ENCODE measurements at places on chromosomes 13 and 19.
A peak's percentile ranks its signal among the peaks of the same experiment; 100 is the strongest.

DNA sequence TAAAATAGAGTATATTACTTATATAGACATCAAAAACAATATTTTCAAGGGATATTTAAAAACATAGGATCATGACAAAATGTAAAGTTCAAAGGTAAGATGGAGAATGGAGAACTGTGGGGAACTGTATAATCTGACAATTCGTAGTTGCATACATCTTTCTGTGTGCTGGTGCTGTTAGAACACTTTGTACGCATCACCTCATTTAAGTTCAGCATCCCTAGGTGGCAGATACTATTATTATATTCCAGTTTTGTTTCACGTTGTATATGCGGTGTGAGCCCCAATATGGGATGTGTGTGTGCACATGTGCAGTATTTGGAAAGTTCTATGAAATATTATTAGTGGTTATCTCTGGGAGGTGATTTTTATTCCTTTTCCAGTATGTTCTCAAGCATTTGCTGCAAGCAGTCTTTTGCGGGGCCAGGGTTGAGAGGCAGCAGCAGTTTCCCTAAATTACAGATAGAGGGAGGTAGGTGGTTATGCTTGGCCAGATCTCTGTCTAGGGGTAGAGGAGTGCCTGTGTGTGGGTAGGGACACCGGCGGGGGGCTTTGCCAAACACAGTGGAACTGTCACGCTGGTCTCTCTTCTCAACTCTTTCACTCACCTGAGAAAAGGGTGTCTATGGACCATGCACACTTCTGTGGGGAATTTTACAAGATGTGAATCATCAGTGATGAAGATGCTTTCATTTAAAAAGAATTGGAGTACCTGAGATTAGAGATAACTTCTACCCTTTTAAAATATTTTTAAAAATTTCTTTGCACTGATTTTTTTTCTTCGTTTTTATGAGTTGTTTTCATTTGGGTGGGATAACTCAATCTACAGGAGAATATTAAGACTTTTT lies 55.6 kb upstream of the ALOX5AP start:
- DNase-seq: peak; percentile 45

- no peak for DNase-seq
These were observed 19.7 kb downstream of the KLHL26 start for GRCh38 chr19:18656337-18657086.

DNA sequence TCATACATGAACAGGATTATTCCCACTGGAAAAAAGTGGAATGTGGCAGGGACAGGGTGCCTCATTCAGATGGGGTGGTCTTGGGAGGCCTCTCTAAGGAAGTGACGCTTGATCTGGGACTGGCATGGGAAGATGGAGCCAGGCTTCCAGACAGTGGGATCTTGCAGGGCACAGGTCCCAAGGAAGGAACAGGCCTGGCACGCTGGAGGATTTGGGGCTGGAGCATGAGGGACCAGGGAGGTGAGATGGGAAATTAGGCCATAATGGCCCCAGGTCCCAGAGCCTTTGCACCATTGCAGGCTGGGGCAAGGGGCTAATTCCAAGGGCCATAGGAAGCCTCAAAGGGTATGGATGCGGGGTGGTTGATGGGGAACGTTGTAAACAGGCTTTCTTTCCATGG lies 9.2 kb downstream of the ZNF536 start:
- no peak for DNase-seq

DNA sequence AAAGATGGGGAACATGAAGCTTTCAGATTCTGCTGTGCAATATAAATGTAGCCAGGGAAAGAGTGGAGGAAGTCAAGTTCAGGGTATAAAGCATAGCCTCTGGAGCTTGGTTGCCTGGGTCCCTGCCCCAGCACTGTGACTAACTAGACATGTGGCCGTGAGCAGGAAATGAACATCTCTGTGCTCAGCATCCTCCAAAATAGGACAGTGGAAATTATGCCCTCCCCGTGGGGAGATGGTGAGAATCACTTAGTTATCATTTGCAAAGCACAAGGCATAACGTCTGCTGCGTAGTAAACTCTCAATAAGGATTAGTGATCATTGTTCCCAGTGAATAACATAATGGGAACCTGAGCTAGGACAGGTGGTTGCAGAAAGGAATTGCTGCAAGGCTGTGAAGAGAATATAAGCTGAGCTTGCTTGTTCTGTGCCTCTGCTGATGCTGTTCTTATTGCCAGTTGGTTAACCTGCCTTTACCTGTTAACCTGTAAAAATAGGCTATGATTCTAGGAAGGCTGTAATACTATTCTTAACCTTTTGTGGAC lies 441.0 kb downstream of the COG6 start:
- DNase-seq: peak; percentile 28

DNA sequence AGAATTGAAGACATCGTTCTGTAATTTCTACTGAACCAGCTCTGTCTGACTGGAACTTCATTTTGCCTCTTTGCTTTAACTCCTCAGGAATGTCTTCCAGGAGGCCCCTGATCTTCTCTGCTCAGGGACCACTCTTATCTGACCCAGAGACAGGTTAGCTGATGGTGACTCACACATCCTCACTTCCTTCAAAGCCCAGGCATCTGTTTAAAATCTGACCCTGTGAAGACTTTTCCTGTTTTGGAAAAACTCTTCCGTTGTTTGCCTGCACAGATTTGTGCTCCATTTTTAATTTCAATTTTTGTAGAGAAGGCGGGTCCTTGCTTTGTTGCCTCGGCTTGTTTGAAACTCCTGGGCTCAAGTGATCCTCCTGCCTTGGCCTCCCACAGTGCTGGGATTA lies 1.6 kb downstream of the ARL11 start:
- no peak for DNase-seq

DNA sequence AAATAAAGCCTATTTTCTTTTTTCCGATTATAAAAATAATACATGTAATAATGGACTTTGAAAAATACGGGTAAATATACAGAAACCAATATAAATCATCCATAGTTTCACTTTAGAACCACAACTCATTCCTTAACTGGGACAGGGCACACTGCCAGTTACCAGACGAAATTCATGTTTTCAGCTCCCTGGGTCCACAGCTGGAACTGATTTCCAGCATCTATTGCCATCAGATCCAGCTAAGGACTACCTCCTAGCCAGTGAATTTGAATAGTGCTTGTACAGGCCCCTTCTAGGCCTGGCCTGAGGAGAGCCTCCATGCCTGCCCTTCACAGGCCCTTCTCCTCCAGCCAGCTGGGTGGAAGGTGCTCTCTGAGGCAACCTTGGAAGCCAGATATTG lies 30.0 kb upstream of the ATP12A start:
- DNase-seq: no peak

DNA sequence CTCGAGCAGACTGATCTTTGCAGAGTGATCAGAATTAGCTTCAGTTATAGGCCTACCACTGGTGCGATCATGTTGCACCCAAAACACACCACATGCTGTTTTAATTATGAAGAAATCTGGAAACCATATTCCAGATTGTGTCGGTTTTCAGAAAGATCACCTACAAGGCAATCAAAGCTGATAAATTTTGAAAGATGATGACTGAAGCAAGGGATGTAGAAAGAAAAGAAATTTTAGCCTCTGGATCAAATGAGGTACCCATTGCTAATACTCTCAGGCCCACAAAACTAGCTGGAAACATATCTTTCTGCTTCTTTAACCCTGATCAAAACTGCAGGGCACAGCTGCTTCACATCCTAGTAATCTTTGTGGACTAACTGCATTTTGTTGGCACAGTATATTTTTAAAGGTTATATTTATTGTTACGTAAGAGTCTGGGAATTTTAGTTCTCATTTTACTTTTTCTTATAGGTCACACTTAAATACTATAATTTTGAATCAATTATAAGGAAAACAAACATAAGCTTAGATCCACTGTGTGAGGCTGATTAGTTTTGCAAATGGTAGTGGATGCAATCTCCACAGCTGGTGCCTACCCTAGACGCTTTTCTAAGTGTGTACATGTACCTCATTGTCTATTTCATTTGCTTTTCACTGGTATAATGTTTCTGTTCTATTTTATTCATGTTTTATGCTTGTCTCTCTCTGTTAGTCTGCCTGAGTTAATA lies 150.9 kb downstream of the RGCC start:
- DNase-seq: no peak

DNA sequence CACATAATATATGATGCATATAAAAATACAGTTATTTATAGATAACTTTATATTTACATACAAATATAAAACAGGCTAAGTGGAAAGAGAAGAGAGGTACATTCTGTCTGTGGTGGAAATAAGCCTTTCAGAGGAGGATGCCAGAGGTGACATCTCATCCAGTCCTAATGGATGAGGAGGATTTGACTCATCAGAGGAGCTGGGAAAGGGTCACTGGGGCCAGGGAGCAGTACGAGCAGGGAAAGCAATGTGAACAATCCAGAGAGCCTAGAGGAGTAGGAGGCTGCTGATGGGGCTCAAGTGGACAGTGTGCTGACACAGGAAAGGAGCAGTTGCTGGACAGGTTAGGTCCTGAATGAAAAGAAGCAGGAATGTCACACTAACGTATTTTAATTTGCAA lies 18.6 kb downstream of the NALCN start:
- no peak for DNase-seq

- DNase-seq: peak; percentile 40
These were observed 15.3 kb downstream of the CDX2 start for GRCh38 chr13:27953676-27954405.

DNA sequence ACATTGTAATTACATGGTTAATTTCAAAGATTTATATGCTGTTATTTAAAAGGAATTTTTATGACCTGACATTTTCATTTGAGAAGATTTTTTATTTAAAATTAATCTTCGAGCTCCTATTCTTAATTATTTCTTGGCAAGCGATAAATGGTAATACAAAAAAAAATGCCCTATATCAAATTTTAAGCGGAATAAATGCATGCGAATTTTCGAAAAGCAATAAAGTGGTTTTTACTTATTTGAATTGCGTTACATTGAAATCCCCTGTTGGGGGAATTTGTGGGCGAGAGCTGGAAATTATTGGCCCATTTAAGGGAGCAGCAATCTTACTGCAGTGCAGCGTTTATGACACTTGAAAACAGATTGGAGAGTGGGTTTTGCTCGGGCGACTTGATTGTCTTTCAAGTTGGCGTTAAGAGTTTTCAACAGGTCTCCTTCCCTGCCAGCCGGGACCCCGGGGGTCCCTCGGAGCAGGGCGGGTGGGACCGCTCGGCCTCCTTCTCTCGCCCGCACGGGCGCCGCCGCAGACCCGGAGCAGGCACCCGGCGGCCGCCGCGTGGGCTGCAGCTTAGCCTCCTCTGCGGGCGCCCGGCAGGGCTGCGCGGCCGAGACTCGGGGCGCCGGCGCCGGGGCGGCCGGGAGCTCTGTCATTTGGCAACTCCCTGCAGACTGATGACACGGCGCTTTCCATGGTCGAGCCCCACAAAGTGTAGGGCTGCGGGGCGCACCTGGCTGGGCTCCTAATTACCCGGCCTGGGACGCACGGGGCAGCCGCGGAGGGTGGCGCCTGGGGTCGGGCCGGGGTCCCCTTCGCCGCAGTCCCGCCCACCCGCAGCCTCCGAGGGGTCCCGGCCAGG lies 255.1 kb upstream of the SOX21 start:
- no peak for DNase-seq

DNA sequence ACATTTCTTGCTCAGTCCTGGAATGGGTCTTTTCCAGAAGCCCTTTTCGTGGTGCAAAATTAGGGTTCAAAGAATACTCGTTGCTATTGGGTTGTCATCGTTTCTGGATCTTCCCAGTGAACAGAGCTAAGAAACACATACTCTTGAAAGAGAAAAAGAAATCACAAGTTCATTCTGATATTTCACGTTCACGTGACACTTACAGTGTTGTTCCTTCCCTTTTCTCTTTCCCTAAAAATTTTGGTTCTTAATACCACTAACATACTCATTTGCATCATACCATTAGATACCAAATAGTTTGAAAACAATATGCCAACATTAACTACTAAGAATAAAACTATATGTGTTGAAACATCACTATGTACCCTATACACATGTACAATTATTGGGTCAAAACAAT lies 13.4 kb upstream of the GTF2F1 start:
- no peak for DNase-seq

- no peak for DNase-seq
These were observed 624.6 kb downstream of the GPC6 start for GRCh38 chr13:93851236-93851635.

- DNase-seq: no peak
These were observed 73.2 kb downstream of the DIAPH3 start for GRCh38 chr13:60090574-60090973.

DNA sequence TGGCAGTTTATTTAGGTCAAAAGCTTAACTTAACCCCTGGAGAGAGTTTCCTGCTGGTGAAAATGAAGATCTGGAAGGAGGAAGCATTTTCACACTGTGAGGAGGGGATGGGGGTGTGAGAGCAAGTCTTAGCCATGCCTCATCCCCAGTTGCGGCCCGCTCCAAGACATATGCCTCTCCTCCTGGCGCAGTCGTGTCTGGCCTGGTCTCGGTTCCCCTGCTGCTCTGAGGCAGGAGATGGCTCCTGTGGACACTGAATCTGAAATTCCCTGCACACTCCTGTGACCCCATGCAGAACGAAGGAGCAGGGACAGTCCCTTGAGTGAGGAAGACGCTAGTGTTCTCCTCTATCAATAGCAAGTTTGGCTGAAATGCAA lies 360 bp upstream of the ZNF69 start:
- DNase-seq: no peak

DNA sequence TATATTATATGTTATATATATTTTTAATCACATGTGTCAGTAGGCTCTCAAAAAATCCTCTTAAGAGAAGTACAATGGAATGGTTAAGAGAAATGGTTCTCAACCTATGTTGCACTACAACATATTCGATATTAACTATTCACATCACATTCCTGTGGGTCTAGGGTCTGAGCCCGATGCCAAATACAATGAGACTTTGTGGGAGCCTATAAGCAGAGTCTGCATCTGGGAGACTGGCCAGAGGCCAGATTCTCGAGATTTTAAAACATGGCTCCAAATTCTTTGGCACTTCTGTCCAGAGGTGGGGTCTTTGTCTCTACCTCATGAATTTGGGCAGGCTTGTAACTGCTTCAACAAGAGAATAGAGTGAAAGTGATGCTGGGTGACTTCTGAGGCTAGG lies 79.4 kb upstream of the NBEA start:
- no peak for DNase-seq

DNA sequence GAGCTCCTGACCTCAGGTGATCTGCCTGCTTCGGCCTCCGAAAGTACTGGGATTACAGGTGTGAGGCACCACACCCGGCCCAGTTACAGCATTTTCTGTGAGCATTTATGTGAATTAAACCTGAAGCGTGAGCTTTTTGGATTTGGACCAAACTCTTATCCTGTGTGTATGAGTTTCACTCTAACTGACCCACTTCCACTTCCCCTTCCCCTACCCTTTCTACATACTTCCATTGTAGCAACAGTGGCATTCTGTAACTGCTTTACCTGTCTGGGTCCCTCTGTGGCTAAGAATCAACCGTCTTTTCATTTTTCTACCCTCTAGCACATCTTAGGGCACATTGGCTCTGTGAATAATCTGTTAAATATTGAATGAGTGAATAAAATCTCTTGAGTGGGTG lies 16.2 kb downstream of the FRY start:
- no peak for DNase-seq

All from CD4-positive, alpha-beta T cell treated with Interleukin-15 for 4 hours (primary cell).